Parietal lobe (tissue), 2 donors: ENCODE measurements at places on chromosomes 5 and 9. TPM values are rescaled to one million over a fixed set of nuclear protein-coding genes. Genes with fewer than 3 reads are reported as not detected.

Gene ZNF483
- total RNA-seq: 45.7 TPM

Gene TCF7
- total RNA-seq: 1.6 TPM

Gene PCDHGA6
- 29.1 TPM for total RNA-seq

Gene PCSK5
- total RNA-seq: 17.5 TPM

Gene DNAJB5
- total RNA-seq: 47.9 TPM

Gene QRFP
- not detected for total RNA-seq

Gene TMEM252
- not detected for total RNA-seq

Gene PCDHGA9
- total RNA-seq: 38.2 TPM

Gene TMEM8B
- total RNA-seq: 12.5 TPM

Gene BARHL1
- not detected for total RNA-seq

Gene IFNW1
- not detected for total RNA-seq

Gene ANKRD18A
- 8.1 TPM for total RNA-seq

Gene STOML2
- total RNA-seq: 38.5 TPM

Gene RBM27
- 39.8 TPM for total RNA-seq

Gene WNK2
- 86.1 TPM for total RNA-seq

Gene DND1
- total RNA-seq: 1.3 TPM

Gene STKLD1
- 1.6 TPM for total RNA-seq

Gene DNAI1
- 2.2 TPM for total RNA-seq

Gene TRIM36
- total RNA-seq: 120 TPM

Gene WDR38
- not detected for total RNA-seq

Gene MRPL50
- 36.3 TPM for total RNA-seq

Gene PRR16
- total RNA-seq: 9.1 TPM

Gene S1PR3
- total RNA-seq: 7.5 TPM

Gene IRGM
- total RNA-seq: not detected

Gene TEX48
- not detected for total RNA-seq

Gene ZNF366
- 1.3 TPM for total RNA-seq

Gene C9orf50
- not detected for total RNA-seq

Gene BTNL8
- total RNA-seq: not detected

Gene SPINK4
- total RNA-seq: not detected

Gene ANXA1
- 12.2 TPM for total RNA-seq

Gene KIAA1958
- total RNA-seq: 31.6 TPM

Gene F2RL1
- 0.94 TPM for total RNA-seq

Gene UBTD2
- 62.9 TPM for total RNA-seq
